ENCODE measurements at places on chromosomes 13 and 19. TPM values are rescaled to one million over a fixed set of nuclear protein-coding genes. Genes with fewer than 3 reads are reported as not detected.

CD79A gene
- total RNA-seq, result 0.34 TPM

EPS8L1 gene
- total RNA-seq, result 12.6 TPM

CCDC97 gene
- 7.5 TPM for total RNA-seq

UBE2S gene
- 96.0 TPM for total RNA-seq

PSG7 gene
- not detected for total RNA-seq

All from dermis blood vessel endothelial cell (primary cell).